ENCODE measurements at places on chromosomes 12 and 14. TPM values are rescaled to one million over a fixed set of nuclear protein-coding genes. Genes with fewer than 3 reads are reported as not detected.

Gene CD4
- total RNA-seq = 2.6 TPM

Gene OAS1
- 138 TPM for total RNA-seq

Gene RERG
- total RNA-seq = not detected

Gene RD3L
- total RNA-seq = not detected

Gene NTF3
- not detected for total RNA-seq

Gene COL2A1
- not detected for total RNA-seq

Gene LYZ
- total RNA-seq = 16.4 TPM

DNA sequence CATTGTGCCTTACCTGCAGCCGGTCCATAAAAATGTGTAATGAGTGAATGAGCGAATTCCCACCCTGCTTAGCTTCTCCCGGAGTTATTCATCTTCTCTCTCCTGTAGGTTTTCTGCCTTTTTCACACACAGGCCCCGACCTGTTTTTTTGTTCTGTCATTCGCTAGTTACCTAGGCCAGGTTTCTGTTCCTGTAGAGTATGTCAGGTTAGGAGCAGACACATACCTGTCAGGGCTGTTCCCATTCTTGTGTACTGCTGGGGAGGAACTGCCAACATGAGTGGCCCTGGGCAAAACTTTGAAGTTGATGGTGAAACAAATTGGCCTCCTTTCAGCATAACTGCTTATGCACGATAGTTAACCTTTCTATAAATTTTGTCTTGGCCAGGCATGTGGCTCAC is 140.1 kb downstream of the SYNE2 start:
- no peak for DNase-seq

- no peak for DNase-seq
Measured at GRCh38 chr12:50276912-50277671, 6.2 kb downstream of the LIMA1 start.

DNA sequence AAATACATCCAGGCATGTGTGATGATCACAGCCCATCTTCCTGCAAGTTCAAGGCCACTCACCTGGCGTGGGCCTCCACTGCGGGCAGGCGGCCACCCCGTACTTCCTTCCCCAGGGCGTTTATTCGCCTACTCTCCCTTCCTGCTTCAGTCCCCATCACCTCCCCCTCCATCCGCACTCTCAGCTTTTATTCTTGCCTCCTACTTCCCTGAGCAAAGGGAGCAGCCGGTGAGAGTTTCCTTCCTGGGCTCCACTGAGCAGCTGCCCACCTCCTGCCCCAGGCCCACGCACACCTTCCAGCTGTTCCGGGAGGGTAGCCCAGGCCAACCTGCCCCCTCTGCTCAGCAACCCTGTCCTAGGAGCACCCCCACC is 4.1 kb downstream of the CYP46A1 start:
- no peak for DNase-seq

GRCh38 chr12:94227066-94227465 is 78.7 kb downstream of the PLXNC1 start:
- no peak for DNase-seq

GRCh38 chr14:65198346-65198745 is 96.0 kb upstream of the MAX start:
- no peak for DNase-seq

DNA sequence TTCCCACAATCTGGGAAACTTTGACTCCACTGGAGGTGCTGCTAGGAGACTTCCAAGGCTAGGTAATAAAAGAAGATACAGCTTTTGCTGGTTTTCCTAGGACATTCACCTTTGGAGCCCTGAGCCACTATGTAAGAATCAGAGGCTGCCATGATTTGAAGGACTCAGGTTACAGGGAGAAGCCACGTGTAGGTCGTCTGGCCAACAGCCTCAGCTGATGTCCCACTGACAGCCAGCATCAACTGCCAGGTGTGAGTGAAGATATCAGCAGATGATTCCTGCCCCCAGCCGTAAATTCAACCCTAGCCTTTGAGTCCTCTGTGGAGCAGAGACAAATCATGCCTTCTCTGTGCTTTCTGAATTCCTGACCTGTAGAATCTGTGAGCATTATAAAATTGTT is 27.0 kb downstream of the SMOC1 start:
- DNase-seq = no peak

GRCh38 chr12:116818341-116818856 is 62.8 kb downstream of the HRK start:
- DNase-seq = peak; percentile 37

- peak; percentile 76 for DNase-seq
Measured at GRCh38 chr14:64880221-64881121, 764 bp upstream of the SPTB start.

- DNase-seq = no peak
Measured at GRCh38 chr12:94879542-94879941, 124.0 kb downstream of the NDUFA12 start.

All from activated naive CD8-positive, alpha-beta T cell treated with anti-CD3 and anti-CD28 coated beads, Interleukin-2, amount 10 ng/mL, durations not matched to agents 7 days and 5 days (primary cell).